Stimulated activated CD4-positive, alpha-beta T cell treated with anti-CD3 and anti-CD28 coated beads, Interleukin-4, amount 100 ng/mL, for 24 hours (primary cell): ENCODE measurements at places on chromosomes 4 and X.

GRCh38 chr4:37976507-37976906, 16.3 kb downstream of the PTTG2 start:
- no peak for DNase-seq

DNA sequence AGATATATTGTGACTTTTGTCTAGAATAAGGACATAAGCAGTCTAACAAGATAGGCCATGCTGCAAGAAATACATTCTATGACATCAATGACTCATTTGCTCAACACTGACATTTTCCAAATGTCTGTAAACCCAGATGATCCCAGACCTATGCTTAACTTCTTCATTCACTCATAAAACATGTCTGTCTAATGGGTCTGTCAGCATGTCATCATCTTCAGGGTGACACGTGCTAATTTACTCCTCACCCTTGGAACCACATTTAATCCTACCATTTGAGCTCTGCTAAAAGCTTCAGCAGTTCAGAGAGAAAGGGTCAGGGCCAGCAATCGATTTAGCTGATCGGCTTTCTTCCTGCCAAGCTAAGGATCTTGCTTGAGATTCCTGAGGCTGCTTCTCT, 109.4 kb upstream of the MAP3K15 start:
- no peak for DNase-seq

DNA sequence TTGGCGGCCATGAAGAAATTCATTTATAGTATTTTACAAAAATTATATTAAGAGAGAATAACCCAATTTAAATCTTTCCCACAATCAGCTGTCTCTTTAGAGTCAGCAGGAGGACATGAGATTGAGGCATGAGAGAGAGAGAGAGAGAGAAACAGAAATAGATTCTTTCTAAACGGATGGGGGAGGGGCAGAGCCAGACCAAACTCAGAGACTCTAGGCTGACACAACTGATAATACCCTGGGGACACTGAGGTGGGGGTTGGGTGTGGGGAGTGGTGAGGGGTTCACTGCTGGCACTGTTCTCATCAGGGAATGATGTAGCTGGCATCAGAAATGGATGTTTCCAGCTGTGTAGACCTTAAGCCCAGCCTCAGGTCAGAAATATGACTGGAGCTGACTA, 20.5 kb upstream of the HOPX start:
- no peak for DNase-seq

- DNase-seq = no peak
These were observed 639.0 kb downstream of the BCOR start for GRCh38 chrX:39458779-39459178.

GRCh38 chrX:151004085-151004484, 20.9 kb downstream of the HMGB3 start:
- no peak for DNase-seq

DNA sequence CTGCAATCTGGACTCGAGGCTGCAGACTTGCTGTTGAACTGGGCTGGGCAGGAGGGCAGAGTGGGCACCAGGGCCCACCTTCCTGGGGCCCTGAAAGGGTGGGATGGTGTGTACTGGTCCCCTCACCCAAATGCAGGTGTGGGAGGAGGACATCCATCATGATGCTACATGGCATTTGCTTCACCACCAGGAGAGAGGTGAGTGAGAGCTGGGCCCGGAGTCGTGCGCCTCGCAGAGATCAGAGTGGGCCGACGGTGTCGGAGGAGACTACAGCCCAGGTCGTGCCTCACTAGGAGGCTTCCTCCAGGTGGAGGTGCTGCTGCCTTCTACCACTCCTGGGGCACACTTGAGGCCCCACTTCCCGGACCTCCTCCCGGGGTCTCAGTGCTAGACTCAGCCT, 50.3 kb downstream of the SCML1 start:
- no peak for DNase-seq

DNA sequence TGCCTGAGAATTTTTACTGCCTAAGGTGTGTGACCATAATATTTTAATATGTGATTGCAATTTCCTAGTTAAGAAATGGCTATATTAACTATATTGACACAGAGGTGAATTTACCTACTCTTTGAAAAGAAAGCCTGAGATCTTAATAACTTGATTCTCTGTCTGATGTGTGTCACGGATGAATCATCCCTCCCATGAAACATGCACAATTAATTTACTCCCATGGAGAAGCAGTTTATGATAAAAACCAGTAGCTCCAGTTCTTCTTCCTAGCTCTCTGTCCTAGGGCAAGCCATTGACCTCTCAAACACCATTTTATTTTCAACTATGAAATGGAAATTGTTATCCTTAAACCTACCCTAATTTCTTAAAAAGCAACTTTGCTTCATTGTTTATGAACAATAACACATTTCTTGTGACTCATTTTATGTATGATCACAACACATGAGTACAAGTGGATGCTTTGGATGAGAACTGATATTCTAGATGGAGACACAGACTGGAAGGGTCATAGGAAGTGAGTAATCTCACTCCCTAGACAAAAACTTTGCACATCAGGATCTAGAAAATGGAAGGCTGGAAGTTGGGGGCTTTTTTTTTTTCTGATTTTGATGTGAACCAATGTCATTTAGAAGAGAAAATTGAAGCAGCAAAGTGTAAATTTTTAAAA, 438.3 kb downstream of the GPAT3 start:
- DNase-seq = no peak

- DNase-seq = no peak
These were observed 81.8 kb upstream of the TEX13A start for GRCh38 chrX:105302246-105302645.

GRCh38 chr4:184902550-184902949, 76.8 kb upstream of the ACSL1 start:
- no peak for DNase-seq

- no peak for DNase-seq
These were observed 369.9 kb upstream of the NR3C2 start for GRCh38 chr4:148812101-148812500.

GRCh38 chrX:55919367-55920221, 202.0 kb downstream of the RRAGB start:
- DNase-seq = no peak

DNA sequence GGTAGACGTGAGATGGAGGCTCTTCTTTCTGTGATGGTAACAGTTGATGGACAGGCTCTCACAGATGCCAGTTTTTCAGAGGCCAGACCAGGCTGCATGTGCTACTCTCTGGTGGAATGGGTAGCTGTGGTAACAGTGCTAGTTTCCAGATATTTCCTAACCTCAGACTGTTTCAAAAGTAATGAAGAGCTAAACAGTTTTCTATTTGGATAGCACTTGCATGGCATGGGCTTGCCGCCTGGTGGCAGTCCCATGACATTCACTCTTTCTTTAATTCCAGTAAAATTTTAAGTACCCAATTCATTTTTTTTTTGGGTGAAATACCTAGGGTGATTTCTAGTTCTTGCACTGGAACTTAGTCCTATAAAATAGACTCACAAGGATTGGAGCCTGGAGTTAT, 220.2 kb upstream of the MAD2L1 start:
- no peak for DNase-seq

- DNase-seq = no peak
These were observed 27.3 kb upstream of the KIAA0232 start for GRCh38 chr4:6755088-6755753.

DNA sequence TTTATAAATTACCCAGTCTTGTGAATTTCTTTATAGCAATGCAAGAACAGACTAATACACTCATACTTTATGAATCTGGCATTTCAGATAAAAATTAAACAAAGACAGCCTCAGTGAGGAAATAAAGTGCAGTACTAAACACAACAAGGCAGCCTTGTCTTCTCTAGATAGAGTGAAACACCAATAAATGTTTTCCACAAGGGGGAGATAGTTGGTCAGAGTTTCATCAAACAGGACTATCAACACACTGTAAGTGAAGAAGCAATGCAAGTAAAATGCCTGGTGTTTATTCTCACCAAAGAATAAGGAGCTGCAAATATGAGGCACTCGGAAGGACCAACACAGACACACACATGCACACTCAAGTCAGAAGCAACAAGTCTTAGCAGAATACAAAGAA, 62.8 kb downstream of the FAM9B start:
- DNase-seq = no peak

DNA sequence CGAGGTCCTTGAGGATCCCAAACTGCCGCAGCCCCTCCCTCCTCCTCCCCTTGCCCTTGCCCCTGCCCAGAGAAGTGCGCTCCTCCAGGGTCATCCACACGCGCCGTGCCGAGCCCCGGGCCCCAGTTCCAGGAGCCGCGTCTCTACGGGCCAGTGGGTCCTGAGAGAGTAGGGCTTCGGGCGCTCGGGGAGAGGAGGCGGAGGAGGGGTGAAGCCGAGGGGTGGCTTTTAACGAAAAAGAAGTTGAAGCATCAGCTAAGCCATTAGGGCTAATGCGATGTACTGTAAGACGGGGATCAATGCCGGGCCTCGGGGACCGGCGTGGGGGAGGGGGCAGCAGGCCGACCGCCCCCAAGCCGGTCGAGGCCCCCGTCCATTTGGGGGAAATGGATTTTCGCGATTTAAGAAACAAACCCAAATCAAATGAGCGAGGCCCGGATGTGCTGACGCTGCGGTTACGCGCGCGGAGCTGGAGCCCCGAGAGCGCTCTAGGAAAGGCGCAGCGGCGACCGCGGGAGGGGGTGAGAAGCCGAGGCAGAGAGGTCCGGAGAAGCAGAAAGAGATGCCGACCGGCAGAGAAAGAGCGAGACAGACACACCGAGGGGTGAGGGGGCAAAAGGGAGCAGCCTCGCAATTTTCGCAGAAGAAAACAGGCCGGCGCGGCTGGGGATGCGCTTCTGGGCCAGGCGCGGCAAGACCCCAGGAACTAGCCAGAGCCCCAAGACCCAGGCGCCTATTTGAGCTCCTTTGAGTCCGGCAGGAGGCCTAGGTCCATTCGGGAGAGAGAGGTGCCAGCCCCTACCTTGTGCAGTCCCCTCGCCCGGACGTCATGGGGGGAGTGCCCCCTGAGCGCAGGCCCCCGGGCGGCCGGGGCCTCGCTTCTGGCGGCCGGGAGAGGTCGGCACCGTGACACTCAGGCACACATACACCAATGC, 13.6 kb downstream of the HMX1 start:
- DNase-seq = no peak

DNA sequence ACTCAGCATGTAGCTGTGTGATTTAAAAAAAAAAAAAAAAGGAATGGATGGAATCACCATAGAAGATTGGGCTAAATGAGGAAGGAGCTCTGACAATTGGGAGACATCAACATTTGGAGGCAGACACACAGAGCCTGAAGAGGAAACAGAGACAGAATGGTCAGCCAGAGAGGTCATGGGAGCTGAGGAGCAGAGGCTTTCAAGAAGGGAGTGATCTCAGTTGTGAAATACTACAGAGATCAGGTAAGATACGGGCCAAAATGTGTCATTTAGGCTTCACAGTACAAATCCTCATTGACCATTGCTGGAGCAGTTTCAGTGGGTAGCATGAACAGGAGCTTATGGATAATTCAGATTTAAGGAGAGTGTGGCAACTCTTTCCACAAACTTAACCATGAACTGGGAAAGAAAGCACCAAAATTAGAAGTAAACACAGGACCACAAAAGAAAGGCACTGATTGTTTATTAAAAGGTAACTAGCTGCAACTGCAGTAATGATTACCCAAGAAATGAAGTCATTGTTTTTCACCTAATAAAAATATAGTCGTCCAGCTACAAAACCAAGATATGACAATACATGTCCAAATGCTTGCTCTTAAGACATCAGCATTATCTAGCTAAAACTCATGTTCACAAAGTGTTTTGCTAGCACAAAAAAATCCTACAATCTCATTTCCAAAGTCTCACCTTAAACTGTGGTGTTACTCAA, 203.2 kb downstream of the DHX15 start:
- no peak for DNase-seq

DNA sequence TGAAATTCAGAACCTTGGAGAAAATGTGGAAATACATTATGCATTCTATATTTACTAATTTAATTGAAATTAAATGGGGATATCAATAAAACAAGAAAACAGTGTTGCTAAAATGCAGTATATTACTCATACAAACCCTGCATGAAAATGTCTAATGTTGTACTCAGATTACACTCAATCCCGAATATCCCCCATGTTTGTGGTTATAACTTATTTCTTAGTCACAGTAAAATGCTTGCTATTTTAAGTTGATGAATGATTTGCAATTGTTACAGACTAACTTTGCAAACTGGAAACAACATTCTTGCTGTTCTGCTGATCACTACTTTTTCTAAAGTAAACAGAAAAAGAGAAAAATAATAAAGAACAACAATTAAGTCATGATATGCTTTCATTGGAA, 33.1 kb upstream of the ANXA10 start:
- DNase-seq = no peak

GRCh38 chr4:19195696-19196095, 1056.0 kb upstream of the SLIT2 start:
- no peak for DNase-seq

DNA sequence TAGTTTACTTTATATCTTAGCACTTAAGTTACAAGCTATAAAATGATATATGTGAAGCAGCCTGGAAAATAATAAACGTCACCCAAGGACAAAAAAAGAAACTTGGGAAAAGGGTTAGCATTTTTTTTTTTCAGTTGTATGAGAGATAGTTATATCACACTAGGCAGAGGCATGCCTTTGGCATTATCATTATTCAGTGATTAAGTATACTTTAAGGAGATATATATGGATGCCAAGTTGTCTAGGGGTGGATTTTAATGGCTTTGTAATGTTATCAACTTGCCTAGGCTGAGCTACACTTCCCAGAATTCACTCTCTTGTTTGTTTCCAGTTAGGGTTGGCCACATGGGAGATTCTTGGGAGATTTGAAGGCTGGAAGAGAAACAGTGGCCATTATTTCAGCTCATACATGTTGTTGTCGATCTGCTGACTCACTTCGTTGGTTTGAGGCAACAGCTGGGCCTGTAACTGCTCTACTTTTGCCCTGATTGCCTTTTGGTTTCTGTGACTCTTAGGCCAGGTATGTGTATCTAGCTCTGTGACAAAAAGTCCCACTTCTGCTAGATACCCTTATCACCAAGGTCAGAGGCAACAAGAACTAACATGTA, 11.5 kb upstream of the SRPX start:
- no peak for DNase-seq

- DNase-seq = no peak
These were observed 73.5 kb upstream of the CAMK2D start for GRCh38 chr4:113835005-113835404.

DNA sequence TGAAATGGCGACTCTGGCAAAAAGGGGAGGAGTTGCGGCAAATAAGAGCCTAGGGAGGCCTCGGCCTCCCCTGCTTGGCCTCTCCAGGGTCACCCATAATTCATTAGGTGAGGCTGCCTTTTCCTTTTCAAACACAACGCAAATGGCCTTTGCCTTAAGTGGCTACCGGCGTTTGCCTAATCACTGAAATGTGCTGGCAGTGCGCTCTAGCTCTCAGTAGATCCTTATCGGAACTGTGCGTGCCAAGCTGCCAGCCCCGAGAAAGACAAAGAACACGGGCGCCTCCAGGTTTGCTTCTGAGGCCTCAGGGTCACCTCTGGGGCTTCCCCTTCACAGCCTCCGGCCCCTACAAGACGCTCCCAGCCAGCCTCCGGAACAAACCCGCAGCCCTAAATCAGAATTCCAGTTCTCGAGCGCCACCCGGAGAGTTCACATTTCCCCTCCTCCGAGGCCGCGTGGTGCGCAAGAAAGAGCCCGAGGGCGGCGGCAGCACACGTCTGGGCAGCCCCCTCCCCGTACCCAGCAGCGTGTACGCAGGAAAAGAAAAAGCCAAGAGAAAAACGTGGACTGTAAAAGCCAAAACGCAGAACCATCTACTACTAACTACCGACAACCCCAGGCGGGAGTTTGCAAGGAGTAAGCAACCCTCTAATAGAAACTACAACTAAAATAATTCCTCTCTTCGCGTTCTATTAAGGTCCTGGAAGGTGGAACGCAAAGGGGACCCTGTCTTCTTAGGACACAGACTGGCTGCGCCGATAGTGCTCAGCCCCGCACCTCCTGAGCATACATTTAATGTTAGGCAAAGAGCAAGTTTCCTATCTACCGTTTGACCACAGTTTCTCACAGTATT, 76.5 kb upstream of the BCOR start:
- DNase-seq = peak; percentile 78
